Stimulated activated CD4-positive, alpha-beta T cell treated with anti-CD3 and anti-CD28 coated beads, Interleukin-1b, Interleukin-23, amount 100 ng/mL, for 1 hour (primary cell): ENCODE measurements at places on chromosomes 7 and 10.
A peak's percentile ranks its signal among the peaks of the same experiment; 100 is the strongest.

GRCh38 chr7:151756076-151756731, 120.7 kb downstream of the PRKAG2 start:
- DNase-seq, result peak; percentile 6

DNA sequence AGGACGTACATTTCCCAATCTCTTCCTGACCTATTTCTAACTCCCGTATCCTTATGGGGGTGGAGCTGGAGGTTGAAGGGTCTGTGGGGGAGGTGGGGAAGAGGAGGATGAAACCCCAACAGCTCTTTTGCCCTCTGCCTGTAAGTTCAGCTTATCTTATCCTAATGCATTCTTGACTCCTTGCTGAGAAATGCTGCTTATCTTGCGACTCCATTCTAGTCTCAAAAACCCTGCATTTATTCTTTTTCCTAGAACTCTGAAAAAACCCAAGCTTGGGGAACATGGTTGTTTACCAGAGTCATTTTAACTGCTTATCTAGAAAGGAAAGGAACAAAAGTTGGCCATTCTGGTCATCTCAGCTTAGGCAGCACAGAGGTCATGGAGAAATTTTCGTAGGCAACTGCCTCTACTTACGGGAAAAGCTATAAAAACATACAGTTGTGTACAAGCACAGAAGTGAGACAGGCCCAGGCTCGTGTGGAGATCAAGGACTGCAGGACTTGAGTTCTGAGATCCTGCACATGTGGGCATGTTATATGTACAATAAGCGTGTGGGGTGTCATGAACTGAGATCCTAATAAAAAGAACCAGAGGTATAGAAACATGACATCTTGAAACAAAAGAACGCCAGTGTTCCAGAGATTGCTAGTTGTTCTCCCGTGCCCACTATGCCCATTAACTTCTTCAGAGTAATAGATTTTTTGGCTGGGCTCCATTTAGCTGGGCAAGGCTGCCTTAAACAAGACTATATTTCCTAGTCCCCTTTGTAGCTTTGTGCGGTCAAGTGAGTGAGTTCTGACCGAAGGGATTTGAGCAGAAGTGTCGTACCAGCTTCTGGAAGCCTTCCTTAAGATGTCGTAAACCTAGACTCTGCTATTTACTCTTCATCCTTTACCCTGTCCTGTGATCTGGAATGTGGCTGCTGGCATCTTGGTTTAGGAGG, 9.6 kb downstream of the INMT start:
- no peak for DNase-seq

- no peak for DNase-seq
Observed at GRCh38 chr10:132616170-132616995, 78.8 kb downstream of the INPP5A start.

DNA sequence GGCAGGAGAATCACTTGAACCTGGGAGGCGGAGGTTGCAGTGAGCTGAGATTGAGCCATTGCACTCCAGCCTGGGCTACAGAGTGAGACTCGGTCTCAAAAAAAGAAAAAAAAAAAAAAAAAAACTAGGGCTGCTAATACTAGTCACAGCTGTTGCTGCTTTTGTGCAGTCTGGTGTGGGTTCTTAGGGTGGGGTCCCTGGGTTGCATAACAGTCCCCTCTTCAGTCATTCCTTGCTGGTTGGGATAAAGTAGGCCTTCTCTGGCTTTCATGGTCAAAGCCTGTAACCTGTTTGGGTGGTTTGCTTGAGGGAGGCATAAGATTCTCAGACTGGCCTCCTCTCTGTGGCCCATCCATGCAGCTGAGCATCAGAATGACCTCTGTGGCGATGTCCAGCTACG, 14.1 kb downstream of the SSMEM1 start:
- no peak for DNase-seq

DNA sequence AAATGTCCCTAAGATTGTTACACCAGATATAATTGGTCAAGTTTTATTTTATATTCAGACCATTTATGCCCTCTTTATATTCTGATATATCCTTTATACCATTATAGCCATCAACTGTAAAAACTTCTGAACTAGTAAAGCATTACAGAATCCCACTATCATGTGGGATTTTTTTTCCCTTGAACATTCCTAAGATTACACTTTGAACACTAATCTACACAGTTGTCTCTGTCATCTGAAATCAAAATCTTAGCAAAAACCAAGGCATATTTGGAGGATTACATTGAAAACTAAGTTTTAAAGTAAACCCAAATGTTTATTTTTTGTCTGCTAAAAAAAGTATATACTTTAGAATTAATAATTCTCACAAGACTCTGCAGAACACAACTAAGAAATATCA, 116.2 kb upstream of the GPR22 start:
- no peak for DNase-seq

DNA sequence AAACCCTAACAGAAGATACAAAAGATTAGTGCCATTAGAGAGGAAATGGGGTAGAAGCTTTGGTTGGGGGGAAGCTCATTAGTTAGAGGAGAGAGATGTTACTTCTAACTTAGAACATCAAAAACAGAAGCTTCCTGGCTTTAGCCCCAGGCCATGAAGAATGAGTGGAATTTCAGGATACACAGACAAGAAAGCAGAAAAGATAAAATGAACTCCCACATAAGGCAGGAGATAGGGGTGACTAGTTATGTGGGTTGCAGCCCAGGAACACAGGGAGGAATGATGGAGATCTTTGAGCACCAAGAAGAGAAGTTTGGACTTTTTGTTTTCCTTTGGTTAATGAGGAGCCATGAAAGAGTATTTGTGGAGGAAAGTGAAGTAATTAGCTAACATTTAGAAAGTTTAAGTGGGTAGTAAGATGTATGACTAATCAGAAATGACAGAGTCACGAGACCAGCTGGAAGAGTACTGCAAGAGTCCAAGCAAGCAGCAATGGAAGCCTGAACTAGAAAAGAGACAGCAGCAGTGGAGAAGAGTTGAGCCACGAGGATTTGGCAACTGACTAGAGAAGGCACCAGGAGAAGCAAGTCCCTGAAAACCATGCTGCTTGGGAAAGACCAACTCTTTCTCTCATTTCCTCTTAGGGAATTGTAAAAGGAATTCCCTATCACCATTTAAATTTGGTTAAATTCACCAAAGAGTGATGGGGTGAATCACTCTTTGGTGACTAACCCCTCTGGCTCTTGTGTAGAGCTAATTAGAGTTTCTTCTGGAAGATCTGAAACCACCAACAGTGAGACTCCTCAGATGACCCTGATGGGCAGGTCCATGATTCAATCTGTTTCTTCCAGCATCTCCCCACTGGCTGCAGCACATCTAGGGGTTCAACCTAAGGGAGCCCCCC, 131.9 kb downstream of the KCNMA1 start:
- no peak for DNase-seq

DNA sequence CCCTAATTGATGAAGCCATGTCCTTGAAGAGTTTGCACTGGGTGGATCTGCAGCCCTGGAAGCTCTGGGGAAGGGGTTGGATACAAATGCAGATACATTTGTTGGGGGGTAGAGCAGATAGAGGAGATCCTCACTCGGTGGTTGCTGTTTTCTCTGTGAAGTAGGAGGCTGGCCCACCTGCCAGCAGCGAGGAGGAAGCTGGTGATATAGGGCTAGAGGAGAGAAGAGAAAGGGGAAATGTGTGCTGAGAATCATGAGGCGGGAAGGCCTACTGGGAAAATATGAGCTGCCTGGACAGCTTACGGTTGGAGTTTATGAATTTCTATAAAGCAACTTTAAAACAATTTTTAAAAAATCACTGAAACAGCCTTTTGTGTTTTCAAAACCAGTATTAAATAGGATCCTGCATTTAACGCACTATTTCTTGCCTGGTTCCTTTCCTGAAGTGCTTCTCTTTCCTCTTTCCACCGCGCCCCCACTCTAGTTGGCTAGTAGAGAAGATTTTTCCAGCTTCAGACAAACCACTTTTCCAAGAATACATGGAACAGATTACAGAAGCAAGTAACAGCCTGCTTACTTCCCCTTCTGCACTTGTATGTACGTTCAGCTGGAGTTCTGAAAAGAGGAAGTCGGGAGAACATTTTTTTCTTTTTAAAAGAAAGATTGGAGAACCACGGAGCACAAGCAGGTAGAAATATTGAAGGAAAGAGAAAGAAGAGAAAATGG, 100.6 kb upstream of the GLCCI1 start:
- DNase-seq, result no peak

GRCh38 chr7:102170393-102170970, 116.2 kb upstream of the SH2B2 start:
- no peak for DNase-seq
